ENCODE measurements at places on chromosomes 13 and 19.

- no peak for DNase-seq
Measured at GRCh38 chr13:36310417-36311108, 12.9 kb upstream of the CCDC169 start.

- DNase-seq, result peak; percentile 48
Measured at GRCh38 chr13:51475727-51476501, 23.1 kb upstream of the INTS6 start.

DNA sequence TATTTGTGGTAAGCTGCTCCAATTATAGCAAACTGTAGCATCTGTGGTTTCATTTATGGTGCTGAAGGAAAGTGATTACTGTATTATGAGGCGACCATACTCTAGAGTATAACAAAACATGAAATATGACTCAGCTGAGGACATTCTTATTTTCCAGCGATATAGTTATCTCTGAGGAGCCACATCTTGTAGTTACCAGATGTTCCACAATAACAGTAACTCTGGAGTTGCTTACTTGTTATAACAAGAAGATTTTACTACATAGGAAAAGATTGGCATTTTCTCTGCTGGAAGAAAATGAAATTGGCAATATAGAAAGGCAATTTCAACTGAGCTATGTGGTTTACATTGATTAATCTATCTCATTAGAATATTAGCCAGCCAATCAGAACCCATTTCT, 1634.2 kb downstream of the PCDH9 start:
- DNase-seq, result peak; percentile 57

- no peak for DNase-seq
Measured at GRCh38 chr13:26998292-26998691, 173.3 kb downstream of the USP12 start.

GRCh38 chr19:15418579-15419412, at the start of gene AKAP8L:
Gene AKAP8L (minus strand): TSS chr19:15418988. CDS start chr19:15418923, 65 bp downstream.
- DNase-seq, result peak; percentile 100

- DNase-seq, result no peak
Measured at GRCh38 chr19:4640247-4641000, 1.1 kb downstream of the TNFAIP8L1 start.

DNA sequence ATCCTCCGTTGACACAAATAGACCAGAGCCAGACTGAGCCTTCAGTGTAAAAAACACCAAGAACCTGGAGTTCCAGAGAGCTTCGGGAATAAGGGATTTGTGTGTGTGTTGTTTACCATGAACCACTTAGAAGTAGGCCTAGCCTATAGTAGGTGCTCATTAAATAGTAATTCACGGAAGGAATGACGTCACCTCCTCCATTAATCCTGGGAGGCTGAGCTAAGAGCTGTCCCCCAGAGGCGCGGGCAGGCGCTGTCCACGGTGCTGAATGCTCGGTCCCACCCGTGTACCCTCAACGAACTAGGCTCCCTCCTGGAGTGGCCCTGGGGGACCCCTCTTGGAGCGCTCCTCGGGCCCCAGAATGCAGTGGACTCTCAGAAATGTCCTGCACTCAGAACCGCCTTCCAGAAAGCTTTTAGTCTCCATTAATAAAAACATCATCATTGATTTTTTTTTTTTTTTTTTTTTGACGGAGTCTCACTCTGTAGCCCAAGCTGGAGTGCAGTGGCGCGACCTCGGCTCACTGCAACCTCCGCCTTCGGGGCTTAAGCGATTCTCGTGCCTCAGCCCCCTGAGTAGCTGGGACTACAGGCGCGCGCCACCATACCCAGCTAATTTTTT, 6.5 kb downstream of the UNC13A start:
- peak; percentile 35 for DNase-seq

- DNase-seq, result no peak
Measured at GRCh38 chr13:59211606-59212005, 952.1 kb downstream of the DIAPH3 start.

DNA sequence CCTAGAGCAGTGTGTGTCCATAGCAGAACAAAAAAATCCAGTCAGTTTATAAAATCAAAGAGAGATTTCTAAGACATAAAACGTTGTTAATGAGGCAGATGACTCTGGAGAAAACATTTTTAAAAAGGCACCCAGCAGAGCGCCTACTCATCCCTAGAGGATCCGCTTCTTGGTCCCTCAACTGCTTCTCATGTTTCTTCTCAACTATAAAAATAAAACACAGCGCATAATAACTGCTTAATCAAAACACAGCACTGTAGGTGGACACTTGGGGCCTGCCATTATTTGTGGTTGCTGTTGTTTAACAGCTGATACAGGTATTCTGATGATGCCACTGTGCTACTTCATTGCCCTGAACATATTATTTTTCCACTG, 347.9 kb downstream of the FGF9 start:
- no peak for DNase-seq

DNA sequence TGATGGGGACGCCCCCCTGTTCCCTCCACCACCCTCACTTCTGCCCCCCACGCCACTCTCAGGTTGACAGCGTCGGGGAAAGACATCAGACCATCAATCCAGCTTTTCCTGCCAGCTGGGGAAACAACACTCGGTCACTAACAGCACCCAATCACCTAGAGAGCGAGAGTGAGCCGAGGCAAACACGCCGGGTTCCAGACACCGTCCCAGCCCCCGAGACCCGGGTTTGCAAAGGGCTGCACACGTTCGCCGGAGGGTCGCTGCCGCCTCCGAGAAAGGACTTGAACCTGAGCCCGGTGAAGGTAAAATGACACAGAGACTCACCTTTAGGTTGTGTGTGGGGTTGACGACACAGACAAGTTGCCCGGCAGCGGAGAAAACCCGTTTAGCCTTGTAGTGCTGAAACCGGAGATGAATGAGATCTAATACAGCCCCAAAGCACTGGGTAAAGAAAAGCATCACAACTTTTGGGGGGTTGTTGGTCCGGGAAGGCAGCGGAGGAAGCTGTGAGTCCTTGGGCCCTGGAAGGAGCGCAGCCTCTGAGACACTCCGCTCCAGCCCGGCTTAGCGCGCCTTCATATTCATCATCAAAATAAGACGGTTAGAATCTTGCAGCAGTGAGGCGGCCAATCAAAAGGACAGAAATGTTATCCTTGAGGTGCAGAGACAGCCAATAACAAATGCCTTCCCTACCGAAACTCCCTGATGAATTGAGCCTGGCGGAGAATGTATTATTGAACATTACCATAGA, at the start of gene SIAH3:
Gene SIAH3 (minus strand): TSS at position 583 of the 751 bp plus-strand sequence. CDS start 124 bp downstream, at position 459.
- peak; percentile 44 for DNase-seq

Measured in fibroblast of upper back skin (primary cell).